ENCODE measurements at places on chromosomes 1 and 21.

- DNase-seq = no peak
Observed at GRCh38 chr1:240946926-240947325, 335.0 kb upstream of the GREM2 start.

GRCh38 chr1:154170547-154171222 lies 15.8 kb upstream of the NUP210L start:
- DNase-seq = no peak

- DNase-seq = no peak
Observed at GRCh38 chr1:187725216-187725615, 896.5 kb downstream of the PLA2G4A start.

- peak; percentile 45 for DNase-seq
Observed at GRCh38 chr1:169161496-169162194, 55.2 kb downstream of the ATP1B1 start.

- peak; percentile 78 for DNase-seq
Observed at GRCh38 chr1:197917805-197918651, 856 bp downstream of the LHX9 start.

All from aorta (tissue), 5 donors.